Right lung (tissue), 10 donors: ENCODE measurements at places on chromosomes 7 and 10.

- DNase-seq, result no peak
Measured at GRCh38 chr7:132435016-132435990, 141.0 kb downstream of the PLXNA4 start.

GRCh38 chr7:69358163-69358821 is 240.0 kb upstream of the AUTS2 start:
- no peak for DNase-seq

DNA sequence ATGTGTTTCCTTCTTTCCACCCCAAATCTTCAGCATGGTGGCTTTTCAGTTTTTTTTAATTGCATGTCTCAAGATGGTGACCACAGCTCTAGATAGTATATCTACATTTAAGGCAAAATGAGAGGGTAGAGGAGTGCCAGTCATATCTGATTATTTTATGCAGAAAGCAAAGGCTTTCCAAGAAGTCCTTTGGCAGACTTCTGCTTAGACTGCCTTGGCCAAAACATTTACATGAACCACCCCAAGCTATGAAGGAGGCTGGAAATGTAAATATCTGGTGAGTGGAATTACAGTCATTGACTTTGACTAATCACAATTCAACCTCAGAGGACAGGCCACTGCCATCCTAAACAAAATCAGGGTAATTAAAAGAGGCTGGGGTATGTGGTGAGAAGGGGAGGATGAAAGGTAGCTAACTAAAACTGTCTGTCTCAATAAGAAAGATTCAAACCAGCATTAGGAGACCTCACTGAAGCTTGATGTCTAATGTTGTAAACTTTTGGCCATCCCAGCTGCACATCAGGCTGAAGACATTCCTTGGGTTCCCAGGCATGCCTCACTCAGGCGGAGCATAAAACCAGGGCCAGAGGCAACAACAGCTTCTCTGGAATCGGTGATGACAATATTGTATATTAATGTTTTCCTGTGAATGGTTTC is 53.4 kb downstream of the PPP1R3C start:
- DNase-seq, result no peak

DNA sequence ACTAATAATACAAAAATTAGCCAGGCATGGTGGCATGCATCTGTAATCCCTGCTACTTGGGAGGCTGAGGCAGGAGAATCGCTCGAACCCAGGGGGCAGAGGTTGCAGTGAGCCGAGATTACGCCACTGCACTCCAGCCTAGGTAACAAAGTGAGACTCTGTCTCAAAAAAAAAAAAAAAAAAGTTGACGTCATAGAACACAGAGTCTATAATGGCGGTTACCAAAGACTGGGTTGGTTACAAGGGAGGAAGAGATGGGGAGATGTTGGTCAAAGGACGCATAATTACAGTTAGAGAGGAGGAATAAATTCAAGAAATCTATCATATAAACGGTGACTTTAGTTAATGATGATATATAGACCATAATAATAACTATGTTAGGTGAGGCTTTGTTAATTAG is 309.7 kb upstream of the HGF start:
- DNase-seq, result no peak

DNA sequence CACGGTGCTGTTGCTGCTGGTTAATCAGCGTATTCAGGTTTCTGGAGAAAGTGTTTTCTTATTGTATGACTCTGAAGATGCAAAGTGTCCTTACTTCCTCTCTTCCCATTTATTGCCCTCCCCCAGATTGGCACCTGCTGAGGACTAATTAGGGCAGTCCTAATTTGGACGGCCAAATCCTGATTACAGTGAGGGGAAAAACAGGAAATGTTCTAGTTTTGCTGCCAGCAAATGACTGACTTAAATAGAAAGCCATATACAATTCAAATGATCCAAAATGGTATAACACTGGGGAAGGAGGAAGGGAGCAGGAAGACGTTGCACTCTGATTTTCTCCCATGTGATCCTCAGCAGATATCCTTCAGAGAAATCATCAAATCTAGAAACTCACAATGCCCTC is 222.4 kb upstream of the LRGUK start:
- no peak for DNase-seq

DNA sequence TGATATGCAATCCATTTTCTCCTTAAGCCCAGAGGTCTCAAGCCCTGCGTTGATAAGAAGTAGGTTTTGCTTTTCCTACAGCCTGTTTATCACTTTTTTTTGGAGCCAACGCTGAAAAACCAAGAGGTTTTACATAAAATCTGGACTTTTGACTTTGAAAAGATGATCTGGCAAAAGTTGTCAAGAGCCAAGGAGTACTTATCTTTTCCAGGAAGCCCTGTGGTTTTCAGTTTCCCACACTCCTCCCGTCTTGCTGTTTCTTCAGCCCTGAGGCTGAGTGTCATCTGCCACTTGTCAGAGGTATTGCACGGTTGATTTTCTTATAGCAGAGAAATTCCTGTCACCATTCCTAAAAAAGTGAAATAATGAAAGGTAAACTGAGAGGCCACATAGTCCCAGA is 108.7 kb downstream of the TYW1 start:
- no peak for DNase-seq
